ENCODE measurements at places on chromosomes 2 and 18. TPM values are rescaled to one million over a fixed set of nuclear protein-coding genes. Genes with fewer than 3 reads are reported as not detected.

- DNase-seq, result no peak
- no peak overlapping the region for H3K27ac ChIP-seq
- peaks cover 9% of the 10 kb centered on the region for H3K4me1 ChIP-seq
Measured at GRCh38 chr2:234286118-234286598, 210.7 kb downstream of the ARL4C start.

Gene CPS1
- 1.6 TPM for total RNA-seq

DNA sequence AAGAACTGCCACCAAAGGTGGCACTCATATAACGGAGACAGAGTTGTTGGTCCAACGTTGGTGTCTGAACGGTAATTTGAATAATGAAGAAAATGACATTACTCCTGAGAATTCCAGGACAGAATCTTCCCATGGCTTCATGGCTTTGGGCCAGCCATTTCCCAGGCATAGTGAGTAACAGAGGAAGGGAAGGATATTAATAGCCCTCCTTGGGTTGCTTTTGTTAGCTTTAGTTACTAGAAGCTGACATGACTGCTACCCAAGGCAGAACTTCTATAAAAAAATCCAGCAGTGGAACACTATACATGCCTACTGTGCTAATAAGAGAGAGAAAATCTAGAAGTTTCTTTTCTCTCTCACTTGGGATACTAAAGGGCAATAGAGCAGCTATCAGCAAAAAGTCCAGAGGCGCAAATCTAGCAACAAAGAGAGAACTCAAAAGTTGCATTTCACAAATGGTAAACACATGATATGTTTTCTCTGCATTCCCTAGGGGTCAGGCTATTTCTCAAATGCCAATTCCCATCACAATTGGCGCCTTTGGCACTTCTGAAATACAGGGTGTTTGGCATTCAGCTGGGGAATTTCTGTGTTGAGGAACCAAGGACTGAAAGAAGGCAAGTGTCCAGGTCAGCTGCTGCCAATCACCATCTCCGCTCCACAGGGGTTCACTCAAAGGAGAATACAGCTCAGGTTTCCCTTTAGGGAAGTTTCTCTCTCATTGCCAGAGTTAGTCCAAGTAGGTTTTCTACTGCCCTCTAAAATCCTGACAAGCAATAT lies 160.8 kb upstream of the KYNU start:
- H3K27me3 ChIP-seq, result no peaks in the 10 kb centered on the region
- H3K4me1 ChIP-seq, result no peaks in the 10 kb centered on the region
- H3K27ac ChIP-seq, result no peak overlapping the region
- no peak for DNase-seq

GRCh38 chr18:49247781-49248180 lies 212.7 kb downstream of the DYM start:
- DNase-seq, result no peak
- no peak overlapping the region for H3K4me3 ChIP-seq
- no peaks in the 10 kb centered on the region for H3K36me3 ChIP-seq
- no peak overlapping the region for H3K27ac ChIP-seq
- no peaks in the 10 kb centered on the region for H3K27me3 ChIP-seq
- peaks cover 24% of the 10 kb centered on the region for H3K4me1 ChIP-seq

Gene G6PC2
- total RNA-seq, result not detected

- peaks cover 8% of the 10 kb centered on the region for H3K4me1 ChIP-seq
- peak overlapping the region; percentile 39 for H3K4me3 ChIP-seq
- DNase-seq, result no peak
- H3K27me3 ChIP-seq, result no peaks in the 10 kb centered on the region
- no peaks in the 10 kb centered on the region for H3K36me3 ChIP-seq
Measured at GRCh38 chr18:13642440-13642827, 83.9 kb downstream of the FAM210A start.

DNA sequence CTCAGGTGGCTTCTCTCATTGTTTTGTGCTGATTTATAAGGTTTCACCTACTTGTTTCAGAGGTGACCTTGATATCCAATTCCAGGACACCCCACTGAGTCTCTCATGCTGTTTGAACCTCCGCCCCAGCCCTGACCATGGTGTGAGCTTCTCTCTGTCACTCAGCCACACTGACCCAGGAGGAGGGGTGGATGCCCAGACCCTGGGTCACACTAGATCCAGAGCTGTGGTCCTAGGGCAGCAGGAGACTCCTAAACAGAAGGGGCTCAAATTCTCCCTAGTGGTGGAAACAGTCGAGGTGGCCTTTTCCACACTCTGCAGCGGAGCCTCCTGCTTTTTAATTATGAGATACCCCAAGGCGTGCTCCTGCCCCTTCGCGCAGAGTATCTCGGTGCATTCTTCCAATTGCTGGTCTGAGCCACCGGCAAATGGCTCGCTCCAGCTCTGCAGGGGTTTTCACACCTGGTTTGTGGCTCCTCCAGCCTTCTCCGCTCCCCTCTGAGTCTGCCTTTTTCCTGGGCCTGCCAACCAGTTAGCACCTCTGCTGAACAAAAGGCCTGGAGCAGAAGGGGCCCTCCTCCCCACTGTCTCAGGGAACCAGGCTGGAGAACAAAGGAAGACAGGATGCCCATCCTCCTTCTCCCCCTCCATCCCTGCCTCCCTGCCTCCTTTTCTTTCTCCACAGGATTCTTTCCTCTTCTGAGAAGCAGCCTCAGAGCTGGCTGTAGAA lies 147.3 kb upstream of the SPRED2 start:
- H3K36me3 ChIP-seq, result no peaks in the 10 kb centered on the region
- no peak overlapping the region for H3K4me3 ChIP-seq
- no peaks in the 10 kb centered on the region for H3K27me3 ChIP-seq

Gene TRIB2
- total RNA-seq, result 53.6 TPM

GRCh38 chr2:74768401-74768914 lies 65.5 kb upstream of the HK2 start:
- DNase-seq, result no peak
- H3K27ac ChIP-seq, result no peak overlapping the region
- H3K27me3 ChIP-seq, result no peaks in the 10 kb centered on the region
- H3K4me3 ChIP-seq, result no peak overlapping the region
- H3K4me1 ChIP-seq, result peaks cover 16% of the 10 kb centered on the region
- no peaks in the 10 kb centered on the region for H3K36me3 ChIP-seq

Gene PLB1
- total RNA-seq, result 9.1 TPM

Gene VWC2L
- total RNA-seq, result not detected

Gene ADCYAP1
- total RNA-seq, result not detected

GRCh38 chr2:58594175-58594574 lies 353.1 kb upstream of the FANCL start:
- no peak overlapping the region for H3K4me3 ChIP-seq
- no peaks in the 10 kb centered on the region for H3K36me3 ChIP-seq
- H3K27me3 ChIP-seq, result no peaks in the 10 kb centered on the region
- no peak overlapping the region for H3K27ac ChIP-seq
- H3K4me1 ChIP-seq, result no peaks in the 10 kb centered on the region

DNA sequence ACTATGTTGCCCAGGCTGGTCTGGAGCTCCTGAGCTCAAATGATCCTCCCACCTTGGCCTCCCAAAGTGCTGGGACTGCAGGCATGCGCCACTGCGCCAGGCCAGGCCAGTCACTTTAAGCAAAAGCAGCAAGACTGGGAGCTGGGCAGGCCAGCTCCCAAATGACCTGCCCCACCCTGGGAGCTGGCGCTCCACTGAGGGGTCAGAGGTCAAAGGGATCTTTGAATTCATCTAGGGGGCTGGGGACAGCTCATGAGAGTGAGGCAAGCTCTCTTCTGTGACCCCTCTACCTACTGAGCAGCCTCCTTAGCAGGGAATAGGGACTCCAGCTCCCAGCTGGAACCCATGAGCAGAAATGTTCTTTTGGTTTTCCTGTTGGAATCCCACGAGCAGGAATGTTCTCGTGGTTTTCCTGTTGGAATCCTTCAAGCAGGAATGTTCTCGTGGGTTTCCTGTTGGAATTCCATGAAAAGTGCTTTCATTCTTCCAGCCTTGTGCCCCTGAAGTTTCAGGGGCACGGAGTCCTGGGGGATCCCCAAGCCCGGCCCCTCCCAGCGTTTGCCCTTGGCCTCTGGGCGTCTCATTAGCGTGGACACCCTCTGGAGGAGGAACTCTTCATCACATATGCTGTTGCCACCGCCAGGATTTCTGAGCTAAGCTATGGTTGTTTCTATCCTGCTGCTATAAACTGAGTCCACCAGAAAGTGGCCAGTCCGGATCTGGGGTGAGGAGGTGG lies 162.0 kb upstream of the HAAO start:
- DNase-seq, result no peak
- no peak overlapping the region for H3K4me3 ChIP-seq
- H3K27me3 ChIP-seq, result no peaks in the 10 kb centered on the region
- peak overlapping the region; percentile 15 for H3K27ac ChIP-seq
- H3K4me1 ChIP-seq, result peaks cover 22% of the 10 kb centered on the region

Gene CDKL4
- total RNA-seq, result not detected

Gene TMEM200C
- under 0.01 TPM for total RNA-seq

Gene SCN9A
- 5.8 TPM for total RNA-seq

GRCh38 chr18:23036660-23037201 lies 98.6 kb upstream of the CABLES1 start:
- no peaks in the 10 kb centered on the region for H3K36me3 ChIP-seq
- no peak overlapping the region for H3K4me3 ChIP-seq
- H3K27ac ChIP-seq, result no peak overlapping the region
- H3K4me1 ChIP-seq, result no peaks in the 10 kb centered on the region

Gene EIF2B4
- 30.7 TPM for total RNA-seq

GRCh38 chr2:10575609-10576280 lies 114.0 kb downstream of the NOL10 start:
- no peak overlapping the region for H3K27ac ChIP-seq
- peaks cover 60% of the 10 kb centered on the region for H3K36me3 ChIP-seq
- no peaks in the 10 kb centered on the region for H3K4me1 ChIP-seq
- no peak overlapping the region for H3K4me3 ChIP-seq
- no peaks in the 10 kb centered on the region for H3K27me3 ChIP-seq
- no peak for DNase-seq

- no peaks in the 10 kb centered on the region for H3K36me3 ChIP-seq
- H3K27me3 ChIP-seq, result no peaks in the 10 kb centered on the region
- DNase-seq, result no peak
Measured at GRCh38 chr18:57837917-57838548, 34.9 kb upstream of the ATP8B1 start.

Gene PLGLB1
- 0.52 TPM for total RNA-seq

- no peaks in the 10 kb centered on the region for H3K4me1 ChIP-seq
- H3K27me3 ChIP-seq, result no peaks in the 10 kb centered on the region
- DNase-seq, result no peak
- no peak overlapping the region for H3K27ac ChIP-seq
- no peak overlapping the region for H3K4me3 ChIP-seq
Measured at GRCh38 chr2:132279344-132279743, 117.6 kb upstream of the ANKRD30BL start.

Gene KLHL41
- total RNA-seq, result 3.1 TPM

- H3K4me3 ChIP-seq, result no peak overlapping the region
- peak overlapping the region; percentile 35 for H3K27ac ChIP-seq
- no peak for DNase-seq
- no peaks in the 10 kb centered on the region for H3K4me1 ChIP-seq
- H3K36me3 ChIP-seq, result no peaks in the 10 kb centered on the region
Measured at GRCh38 chr2:181304011-181304844, 153.0 kb upstream of the ITGA4 start.

GRCh38 chr2:42331569-42332284 lies 29.3 kb downstream of the COX7A2L start:
- no peaks in the 10 kb centered on the region for H3K4me1 ChIP-seq
- no peaks in the 10 kb centered on the region for H3K27me3 ChIP-seq
- peaks cover 14% of the 10 kb centered on the region for H3K36me3 ChIP-seq
- H3K27ac ChIP-seq, result no peak overlapping the region
- no peak for DNase-seq

Gene FARSB
- 9.4 TPM for total RNA-seq

DNA sequence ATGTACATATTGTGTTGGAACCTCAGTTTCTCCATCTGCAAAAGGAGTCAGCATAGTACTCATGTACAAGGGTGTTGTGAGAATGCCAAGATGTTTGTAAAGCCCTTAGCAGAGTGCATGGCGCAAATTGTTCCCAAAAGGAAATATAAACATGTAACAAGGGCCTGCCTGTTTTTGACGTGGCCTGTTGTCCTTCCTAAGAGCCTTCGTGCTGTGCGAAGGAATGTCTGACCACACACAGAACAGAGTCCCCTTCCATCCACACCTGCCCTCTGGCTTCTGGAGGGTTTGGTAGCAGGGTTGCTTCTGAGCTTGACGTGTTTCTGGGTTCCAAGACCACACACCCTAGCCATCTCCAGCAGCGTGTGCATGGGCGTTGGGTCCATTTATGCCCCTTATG lies 34.9 kb downstream of the CABLES1 start:
- H3K4me1 ChIP-seq, result no peaks in the 10 kb centered on the region
- H3K27me3 ChIP-seq, result no peaks in the 10 kb centered on the region
- H3K4me3 ChIP-seq, result no peak overlapping the region
- no peaks in the 10 kb centered on the region for H3K36me3 ChIP-seq

GRCh38 chr18:58069721-58070292 lies 25.8 kb downstream of the NEDD4L start:
- no peaks in the 10 kb centered on the region for H3K36me3 ChIP-seq
- DNase-seq, result no peak
- H3K4me1 ChIP-seq, result no peaks in the 10 kb centered on the region

DNA sequence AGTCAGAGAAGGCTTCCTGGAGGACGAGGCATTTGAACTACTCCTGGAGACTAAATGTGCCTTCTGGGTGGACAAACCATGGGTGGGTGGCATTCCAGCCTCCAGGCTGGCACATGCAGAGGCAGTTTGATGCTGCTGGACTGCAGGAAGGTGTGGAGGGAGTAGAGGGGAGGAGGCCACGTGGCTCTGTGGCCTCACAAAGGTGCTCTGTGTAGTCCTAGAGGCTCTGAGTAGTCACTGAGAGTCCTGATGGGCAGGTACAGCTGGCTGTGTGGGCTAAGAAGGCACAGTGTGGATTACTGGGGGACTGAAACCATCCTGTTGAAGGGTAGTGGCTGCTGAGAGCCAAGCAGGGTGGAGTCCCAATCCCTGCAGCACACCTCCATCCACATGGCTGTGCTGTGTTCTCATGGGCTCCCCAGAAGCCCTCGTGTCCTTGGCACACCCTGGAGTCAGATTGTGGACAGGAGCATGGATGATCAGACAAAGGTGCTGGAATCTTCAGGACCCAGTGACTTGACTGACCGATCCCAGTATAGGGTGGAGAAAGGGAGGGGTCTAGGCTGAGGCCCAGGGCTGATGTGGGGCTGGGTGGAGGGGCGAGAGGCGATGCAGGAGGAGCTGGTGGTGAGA lies 87.4 kb upstream of the HS6ST1 start:
- H3K27me3 ChIP-seq, result no peaks in the 10 kb centered on the region
- no peaks in the 10 kb centered on the region for H3K36me3 ChIP-seq
- no peak for DNase-seq
- no peak overlapping the region for H3K27ac ChIP-seq
- no peak overlapping the region for H3K4me3 ChIP-seq

Gene SFT2D3
- 6.4 TPM for total RNA-seq

GRCh38 chr18:11179959-11180519 lies 30.7 kb upstream of the PIEZO2 start:
- no peak overlapping the region for H3K27ac ChIP-seq
- H3K4me1 ChIP-seq, result no peaks in the 10 kb centered on the region
- H3K4me3 ChIP-seq, result no peak overlapping the region
- no peak for DNase-seq
- no peaks in the 10 kb centered on the region for H3K27me3 ChIP-seq

DNA sequence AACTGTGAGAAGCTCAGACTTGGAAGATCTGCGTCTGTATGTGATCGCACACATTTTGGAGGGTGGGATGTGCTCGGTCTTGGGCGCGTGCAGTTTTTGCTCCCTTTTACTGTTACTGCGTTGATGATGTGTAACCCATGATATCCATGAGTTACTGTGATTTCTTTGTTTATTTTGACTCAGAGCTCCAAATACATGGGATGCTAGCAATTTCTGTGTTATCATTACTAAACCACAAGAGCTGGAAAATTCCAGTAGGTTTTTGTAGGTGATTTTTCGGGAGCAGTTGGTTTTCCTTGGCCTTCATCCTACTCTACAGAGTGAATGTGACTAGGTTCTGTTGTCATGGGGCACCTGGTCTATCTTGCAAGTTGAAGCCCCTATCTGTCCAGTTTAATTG lies 124.2 kb downstream of the AGAP1 start:
- H3K27ac ChIP-seq, result no peak overlapping the region
- H3K4me1 ChIP-seq, result peaks cover 6% of the 10 kb centered on the region
- no peaks in the 10 kb centered on the region for H3K27me3 ChIP-seq
- DNase-seq, result no peak

Gene CERKL
- total RNA-seq, result not detected
